ENCODE measurements at places on chromosomes 11 and 22.
A peak's percentile ranks its signal among the peaks of the same experiment; 100 is the strongest.

- DNase-seq: no peak
These were observed 67.7 kb downstream of the PANX1 start for GRCh38 chr11:94196363-94196762.

- no peak for DNase-seq
These were observed 116.6 kb downstream of the LARGE1 start for GRCh38 chr22:33803371-33804282.

GRCh38 chr11:118527109-118527508 lies at the start of gene TTC36:
Gene TTC36 (plus strand): TSS chr11:118527474. CDS start chr11:118527495, 21 bp downstream.
- no peak for DNase-seq

GRCh38 chr22:19178065-19178656 lies 375 bp downstream of the SLC25A1 start:
- DNase-seq: peak; percentile 48

GRCh38 chr11:47443817-47444216 lies 5.1 kb downstream of the RAPSN start:
- DNase-seq: no peak

DNA sequence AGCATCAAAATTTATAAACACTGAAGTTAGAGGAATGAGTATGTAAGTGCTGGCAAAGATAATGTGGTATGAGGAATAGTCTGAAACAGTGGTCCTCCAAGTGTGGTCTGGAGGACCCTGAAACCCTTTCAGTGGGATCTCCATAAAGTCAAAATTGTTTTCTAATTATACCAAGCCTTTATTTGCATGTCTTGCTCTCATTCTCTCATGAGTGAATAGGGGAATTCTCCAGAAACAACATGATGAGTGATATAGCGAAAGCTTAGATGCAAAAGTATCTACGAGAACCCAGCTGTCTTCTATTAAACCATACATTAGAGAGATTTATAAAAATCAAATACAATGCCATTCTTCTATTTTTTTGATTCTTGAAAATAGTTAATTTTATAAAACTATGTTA lies 145.0 kb upstream of the RAG2 start:
- DNase-seq: no peak

Measured in effector memory CD4-positive, alpha-beta T cell (primary cell).